Suppressor macrophage treated with lipopolysaccharide for 1 hour (primary cell): ENCODE measurements at places on chromosomes 7 and 10.

DNA sequence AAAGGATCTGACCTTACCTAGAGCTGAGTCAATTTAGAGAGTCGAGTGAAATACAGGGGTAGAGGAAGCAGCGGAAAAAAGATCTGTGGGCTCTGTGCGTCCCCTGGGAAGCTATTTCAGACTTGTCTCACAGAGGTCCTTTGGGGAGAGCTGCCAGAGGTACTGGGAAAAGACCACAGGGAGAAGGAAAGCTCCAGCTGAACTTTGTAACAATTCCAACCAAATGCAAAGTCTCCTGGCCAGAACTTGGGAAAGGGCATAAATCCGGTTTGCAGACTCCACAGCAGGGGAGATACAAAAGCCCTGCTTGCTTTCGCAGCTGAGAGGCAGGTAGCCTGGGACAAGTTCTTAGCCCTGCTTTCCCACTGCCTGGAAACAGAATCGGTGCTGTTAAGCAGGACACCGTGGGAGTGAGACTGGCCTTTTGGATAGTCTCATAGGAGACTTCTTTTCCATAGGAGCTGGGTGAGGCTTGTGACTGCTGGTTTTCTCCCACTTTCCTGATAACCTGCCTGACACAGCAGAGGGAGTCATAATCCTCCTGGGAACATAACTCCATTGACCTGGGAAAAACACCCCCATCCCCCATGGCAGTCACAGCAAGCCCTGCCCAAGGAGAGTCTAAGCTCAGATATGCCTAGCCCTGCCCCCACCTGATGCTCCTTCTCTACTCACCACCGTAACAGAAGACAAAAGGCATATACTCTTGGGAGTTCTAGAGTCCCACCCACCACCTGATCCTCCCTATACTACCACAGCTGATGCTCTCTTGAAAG, 926.2 kb downstream of the KCNMA1 start:
- no peak for DNase-seq

- DNase-seq: no peak
Measured at GRCh38 chr10:71074176-71074755, 138.1 kb upstream of the UNC5B start.

DNA sequence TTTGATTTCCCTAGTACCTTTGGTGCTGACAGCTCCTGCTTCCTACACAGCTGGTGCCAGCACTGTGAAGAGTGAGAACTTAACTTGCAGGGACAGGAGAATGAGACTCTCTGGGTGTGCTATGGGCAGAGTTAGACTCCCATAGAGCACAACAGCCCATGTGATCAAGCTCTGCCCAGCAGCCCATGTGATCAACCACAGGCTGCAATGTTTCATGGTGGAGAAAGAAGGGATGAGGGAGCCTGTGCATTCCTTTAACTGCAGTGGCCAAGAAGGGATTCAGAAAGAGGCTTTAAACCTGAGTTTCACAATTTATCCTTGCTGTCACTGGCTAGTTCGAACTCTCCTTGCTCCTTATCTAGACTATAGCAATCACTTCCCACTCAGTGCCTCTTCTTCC, 10.0 kb upstream of the MEST start:
- no peak for DNase-seq

DNA sequence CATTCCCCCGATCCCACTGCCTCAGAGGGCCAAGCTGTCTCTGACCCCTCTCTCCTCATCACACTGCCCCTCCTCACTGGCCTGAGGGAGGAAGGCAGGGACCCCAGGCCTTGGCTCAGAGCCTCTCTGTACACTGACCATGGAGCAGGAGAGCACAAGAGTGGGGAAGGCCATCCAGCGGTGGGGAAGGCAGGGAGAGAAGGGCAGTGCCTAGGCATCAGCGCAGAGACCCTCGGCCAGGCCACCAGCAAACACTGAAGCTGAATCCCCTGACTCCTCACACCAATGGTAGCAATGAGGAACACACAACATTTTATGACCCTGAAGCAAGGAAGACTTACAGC, 14.8 kb downstream of the OGDHL start:
- no peak for DNase-seq

DNA sequence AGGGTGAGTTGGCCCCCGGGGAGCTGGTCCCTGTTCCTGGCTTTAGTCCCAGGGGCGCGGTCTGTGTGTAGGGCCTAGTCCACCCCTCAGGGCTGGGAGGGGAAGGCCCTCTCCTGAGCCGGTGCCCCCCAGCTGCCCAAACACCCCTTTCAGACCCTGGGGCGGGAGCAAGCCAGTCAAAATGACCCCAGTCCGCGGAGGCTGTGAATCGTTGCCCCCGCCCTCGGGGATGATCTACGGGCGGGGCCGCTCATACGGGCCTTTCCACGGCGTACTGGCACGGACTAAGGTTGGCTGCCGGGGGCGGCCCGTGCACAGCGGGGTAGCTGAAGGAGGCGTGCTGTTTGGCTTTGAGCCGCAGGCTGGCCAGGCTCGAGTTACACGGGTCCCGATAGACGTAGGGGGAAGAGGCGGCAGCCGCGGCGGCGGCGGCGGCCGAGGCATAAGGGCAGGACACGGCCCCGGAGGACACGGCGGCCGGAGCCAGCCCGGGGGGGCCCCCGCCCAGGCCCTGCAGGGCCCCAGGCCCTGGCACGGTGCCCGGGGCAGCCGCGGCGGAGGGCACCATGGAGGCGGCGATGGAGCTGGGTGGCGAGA, 4.3 kb downstream of the ELOVL3 start:
- DNase-seq: no peak

DNA sequence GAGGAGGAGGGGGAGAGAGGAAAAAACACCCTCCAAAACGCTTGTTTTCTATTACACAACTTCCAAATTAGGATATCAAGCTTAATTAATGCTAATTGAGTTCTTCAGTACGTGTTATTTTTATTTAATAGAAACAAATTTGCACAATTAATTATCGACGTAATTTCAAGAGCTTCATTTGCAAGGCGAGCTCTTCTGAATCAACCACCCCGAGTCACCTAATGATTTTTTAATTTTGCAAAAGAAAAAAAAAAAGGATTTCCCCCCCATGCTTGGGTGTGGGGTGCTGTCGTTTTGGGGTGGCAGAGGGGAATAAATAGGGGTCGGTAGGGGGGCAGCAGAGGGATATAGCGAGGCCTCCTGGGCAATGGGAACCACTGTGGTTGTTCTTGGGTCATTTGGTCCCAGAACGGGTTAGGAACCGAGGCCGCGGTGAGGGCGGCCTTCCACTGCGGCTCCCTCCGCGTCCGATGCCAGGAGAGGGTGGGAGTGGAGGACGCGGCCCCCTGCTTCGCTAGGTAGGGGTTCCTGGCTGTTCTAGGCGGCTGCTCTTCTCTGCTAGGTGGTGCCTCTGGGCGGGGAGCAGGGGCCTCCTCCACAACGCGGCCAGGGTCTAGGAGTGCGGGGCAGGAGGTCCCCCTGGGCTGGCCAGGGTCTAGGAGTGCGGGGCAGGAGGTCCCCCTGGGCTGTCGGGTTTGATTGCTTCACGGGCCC, 7.3 kb downstream of the UNCX start:
- no peak for DNase-seq

DNA sequence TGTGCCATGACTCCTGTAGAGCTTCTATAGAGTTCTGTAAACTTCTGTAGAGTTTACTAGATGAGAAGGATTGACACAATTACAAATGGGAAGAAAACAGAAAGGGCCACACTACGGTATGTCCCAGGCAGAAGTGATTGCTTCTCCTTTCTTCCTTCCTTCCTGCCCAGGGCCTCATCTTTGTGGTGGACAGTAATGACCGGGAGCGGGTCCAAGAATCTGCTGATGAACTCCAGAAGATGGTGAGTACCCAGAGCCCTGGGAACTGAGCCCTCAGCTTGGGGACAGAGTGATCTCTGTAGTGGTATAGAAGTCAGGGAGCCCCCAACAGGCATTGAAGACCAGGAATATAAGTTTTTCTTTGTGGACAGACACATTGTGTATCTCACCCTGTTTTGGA, 1.7 kb downstream of the ARF5 start:
- DNase-seq: peak; percentile 23

GRCh38 chr10:10208196-10208595, 809.5 kb upstream of the CELF2 start:
- DNase-seq: no peak

DNA sequence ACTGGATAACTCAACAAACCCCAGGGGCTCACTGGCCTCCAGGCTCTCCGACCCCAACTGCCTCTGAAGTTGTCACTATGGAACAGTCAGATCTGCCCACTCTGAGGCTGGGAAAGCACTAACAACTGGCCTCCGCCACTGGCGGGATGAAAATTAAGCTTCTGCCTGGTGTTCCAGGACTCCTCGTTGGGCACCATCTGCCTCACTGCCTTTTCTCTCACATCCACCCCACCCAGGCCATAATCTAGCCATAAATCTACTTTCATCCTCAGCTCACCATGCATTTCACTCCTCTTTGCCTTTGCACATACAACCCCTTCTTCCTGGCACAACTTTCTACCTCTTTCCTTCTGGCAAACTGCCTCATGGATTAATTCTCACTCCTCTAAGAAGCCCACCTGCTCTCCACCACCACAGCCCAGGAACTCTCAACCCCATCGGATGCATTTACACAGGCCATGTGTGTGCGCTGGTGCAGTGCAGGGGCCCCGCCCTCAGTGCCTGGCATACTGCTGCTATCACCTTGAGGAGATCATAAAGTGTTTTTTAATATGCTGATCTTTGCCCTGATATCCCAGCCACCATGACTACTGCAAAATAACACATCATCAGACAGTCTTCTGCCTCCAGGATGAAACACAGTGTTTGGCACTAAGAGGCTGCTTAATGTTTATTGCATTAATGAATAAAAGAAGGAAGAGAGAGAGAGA, 4.0 kb downstream of the CDHR1 start:
- DNase-seq: no peak

- no peak for DNase-seq
Measured at GRCh38 chr10:80186364-80187012, 18.8 kb downstream of the ANXA11 start.

GRCh38 chr10:116857156-116857555, 7.9 kb downstream of the ENO4 start:
- DNase-seq: no peak

GRCh38 chr10:121910673-121911420, 17.0 kb downstream of the ATE1 start:
- DNase-seq: no peak

DNA sequence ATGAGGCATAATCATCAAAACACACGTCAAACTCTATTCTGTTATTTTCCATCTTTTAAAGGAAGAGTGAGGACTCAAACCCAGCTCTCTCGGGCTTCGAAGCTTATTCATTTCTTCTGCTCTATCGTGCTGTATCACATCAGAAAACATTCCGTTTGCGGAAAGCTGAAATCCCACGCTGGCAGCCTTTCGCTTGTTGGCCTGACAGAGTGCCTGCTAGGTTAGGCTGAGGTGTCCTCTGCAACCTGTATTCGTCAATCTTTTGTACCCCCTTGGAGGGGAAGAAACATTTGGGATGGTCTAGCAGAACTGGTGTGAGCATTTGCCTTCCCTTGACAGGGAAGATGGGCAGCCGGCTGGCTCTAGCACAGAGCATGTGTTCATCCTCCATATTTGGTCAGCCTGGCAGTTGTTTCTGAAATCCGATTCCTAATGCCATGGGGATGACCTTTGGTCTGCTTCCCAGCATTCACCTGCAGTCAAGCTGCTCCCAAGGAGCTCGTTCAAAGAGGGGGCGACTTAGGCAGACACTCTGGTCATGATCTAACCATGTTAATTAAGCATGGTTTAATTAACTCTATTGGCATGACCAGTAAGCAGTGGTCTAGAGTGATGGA, 55.2 kb downstream of the TACC2 start:
- no peak for DNase-seq

DNA sequence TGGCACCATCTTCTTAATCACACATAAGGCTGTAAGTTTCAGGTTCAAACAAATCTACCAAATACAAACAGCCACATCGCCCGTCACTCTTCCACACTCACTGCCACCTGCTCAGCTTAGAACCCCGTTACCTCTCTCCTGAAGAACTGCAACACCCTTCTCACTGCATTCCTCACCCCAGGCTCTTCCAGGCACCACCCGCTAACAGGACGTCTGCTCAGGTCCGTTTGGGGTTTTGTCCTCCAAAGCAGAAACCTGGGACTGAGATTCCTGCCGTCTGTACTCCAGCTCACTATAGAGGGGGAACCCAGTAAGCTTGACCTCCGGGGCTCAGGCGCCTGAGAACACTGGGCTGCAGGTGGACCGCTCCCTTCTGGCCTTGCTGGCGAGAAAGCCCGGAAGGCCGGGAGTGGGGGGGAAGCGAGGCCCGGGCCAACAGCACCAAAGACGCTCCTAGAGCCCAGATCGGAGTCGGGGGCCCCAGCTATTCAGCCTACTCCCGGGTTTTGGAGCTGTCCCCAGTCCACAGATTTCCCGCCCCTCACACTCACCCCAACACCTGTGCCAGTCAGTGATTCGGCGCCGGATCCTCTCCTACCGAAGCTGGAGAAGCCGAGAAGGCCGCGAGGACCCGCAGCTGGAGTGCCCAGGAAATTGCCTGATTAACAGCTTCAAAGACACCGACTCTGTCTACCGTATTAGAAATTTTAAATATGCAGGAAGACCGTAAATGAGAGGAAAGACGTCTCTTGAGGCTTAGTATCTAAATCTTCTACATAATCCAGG, at the start of gene AP3M1:
TSS of gene AP3M1 (minus strand) at position 625 of the 786 bp plus-strand sequence. CDS start 12,449 bp downstream, outside the sequence.
- DNase-seq: no peak
